ENCODE measurements at places on chromosomes 16 and 17.
A peak's percentile ranks its signal among the peaks of the same experiment; 100 is the strongest.

- no peak for DNase-seq
Observed at GRCh38 chr16:15986261-15986660, 36.8 kb downstream of the ABCC1 start.

DNA sequence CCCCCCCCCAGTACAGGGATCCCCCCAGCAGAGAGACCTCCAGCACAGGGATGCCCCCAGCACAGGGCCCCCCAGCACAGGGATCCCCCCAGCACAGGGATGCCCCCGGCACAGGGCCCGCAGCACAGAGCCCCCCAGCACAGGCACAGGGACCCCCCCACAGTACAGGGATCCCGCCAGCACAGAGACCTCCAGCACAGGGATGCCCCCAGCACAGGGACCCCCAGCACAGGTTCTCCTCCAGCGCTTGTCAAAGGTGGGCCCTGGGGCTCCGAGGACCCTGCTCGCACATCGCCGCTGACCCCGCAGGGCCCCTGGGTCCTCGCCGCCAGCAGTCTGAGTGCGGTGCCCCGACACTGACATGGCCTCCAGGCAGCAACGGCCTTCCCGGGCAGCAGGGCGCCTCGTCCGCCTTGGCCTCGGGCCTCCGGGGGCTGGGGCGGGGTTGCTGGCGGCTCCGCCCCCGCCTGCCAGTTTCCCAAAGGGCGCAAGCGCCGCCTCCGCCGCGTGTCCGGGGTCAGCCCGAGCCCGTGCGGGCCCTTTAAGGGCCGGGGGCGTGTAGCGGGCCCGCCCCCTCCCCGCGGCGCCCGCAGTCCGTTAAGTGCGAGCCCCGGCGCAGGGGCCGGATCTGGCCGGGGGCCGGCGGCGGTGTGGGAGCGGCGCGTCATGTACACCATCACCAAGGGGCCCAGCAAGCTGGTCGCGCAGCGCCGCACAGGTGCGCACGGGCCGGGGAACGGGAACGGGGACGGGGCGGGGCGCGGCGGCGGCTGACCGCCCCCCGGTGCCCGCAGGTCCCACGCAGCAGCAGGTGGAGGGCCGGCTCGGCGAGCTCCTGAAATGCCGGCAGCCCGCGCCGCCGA is at the start of gene MCRIP2:
MCRIP2 (plus strand) TSS at position 503 of the 863 bp plus-strand sequence; CDS start at position 667, 164 bp downstream.
- peak; percentile 44 for DNase-seq

GRCh38 chr17:31684901-31685300 is 174.1 kb downstream of the COPRS start:
- DNase-seq: no peak

DNA sequence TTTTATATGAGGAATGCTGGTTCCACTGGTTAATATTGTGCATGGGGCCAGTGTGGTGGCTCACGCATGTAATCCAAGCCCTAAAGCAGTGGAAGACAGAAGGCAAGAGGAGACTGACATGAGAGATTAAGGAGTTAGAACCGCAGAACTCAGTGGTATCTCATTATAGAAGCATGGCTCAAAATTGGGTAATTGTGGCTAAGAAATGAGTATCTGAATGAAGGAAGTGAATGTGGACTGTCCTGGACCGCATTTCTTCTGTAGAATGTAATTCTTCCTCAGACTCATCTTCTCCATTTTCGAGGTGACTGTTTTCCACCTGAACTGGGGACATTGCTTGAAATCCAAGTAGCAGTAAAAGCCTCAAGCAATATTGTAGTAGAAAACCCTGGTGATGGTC is 42.6 kb upstream of the CDR2 start:
- DNase-seq: no peak

DNA sequence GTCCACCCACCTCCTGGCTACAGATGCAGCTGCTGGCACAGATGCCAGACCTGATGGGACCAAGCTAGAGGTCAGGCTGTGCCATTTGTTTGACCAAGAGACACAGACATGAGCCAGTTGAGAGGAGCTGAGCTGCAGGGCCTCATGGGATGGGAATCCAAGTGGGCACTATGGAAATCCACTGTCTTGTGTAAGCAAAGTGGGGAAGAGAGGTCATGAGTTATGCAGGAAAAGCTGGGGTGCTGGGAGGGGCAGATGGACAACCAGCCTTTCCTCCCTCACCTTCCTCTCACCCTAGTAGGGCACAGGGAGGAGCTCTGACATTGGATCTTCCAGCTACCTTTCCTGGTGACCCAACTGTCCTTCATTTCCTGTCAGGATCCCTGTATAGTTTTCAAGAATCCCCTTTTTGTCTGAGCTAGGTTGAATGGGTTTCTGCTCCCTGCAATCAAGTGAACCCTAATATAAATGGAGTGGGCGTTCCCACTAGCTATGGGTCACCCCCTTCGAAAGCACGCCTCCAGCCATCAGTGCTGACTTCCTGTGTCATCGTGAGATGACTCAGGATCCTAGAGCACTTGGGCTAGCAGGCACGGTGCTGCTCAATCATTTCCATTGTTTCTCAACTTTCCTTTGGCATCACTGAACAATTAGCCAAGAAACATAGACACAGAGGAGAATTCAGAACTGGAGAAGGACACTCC is 13.6 kb downstream of the ATPAF2 start:
- no peak for DNase-seq

- no peak for DNase-seq
Observed at GRCh38 chr17:41813152-41813680, 412 bp downstream of the FKBP10 start.

GRCh38 chr16:15643946-15644250 is 944 bp upstream of the MARF1 start:
- no peak for DNase-seq

GRCh38 chr17:55926276-55926990 is 175.6 kb downstream of the PCTP start:
- DNase-seq: no peak
